Lower leg skin (tissue), 4 donors: ENCODE measurements at places on chromosomes 1 and 21.

DNA sequence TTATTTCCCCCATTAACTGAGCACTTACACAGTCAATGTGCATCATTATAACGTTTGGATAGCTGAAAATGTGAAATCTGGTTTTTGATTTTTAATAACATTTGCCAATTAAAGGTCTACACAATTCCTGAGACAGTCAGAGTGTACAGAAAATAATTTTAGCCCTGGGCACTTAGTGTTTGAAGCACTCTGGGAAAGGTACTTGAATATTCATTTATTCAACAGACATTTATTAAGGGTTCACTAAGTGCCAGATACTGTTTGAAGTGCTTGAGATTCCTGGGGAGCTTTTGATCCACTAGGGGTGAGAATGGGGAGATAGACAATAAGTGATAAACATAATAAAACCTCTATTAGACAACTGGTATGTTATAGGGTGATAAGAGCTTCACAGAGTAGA is 141.8 kb downstream of the DISC1 start:
- no peak for DNase-seq

DNA sequence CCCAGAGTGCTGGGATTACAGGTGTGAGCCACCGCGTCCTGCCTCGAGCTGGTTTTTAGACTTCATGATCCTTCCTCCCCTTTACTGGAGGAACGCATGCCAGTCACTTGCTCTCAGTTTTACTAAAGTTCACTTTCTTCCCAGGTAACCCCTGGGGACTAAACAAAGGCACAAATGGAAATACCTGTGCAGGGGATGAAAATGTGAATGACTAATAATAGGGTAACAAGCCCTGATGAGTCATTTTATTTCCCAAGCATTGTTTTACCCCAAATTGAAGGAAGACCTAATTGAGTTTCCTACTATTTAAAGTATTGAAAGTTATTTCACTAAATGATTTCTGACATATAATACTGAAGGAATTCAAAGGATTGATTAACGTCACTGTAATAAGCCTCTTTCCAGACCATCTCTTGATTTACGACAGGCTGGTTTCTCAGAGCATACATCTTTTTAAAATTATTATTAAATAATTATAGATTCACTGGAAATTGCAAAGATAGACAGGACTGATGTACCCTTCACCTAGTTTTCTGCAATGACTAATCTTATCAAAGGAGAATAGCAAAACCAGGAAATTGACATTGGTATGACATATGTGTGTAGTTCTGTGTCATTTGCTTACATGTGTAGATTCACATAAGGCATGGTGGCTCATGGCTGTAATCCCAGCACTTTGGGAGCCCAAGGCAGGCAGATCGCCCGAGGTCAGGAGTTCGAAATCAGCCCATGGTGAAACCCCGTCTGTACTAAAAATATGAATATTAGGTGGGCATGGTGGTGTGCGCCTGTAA is 53.2 kb upstream of the SOD1 start:
- no peak for DNase-seq

GRCh38 chr1:114902343-114902742 is 47.7 kb downstream of the SYCP1 start:
- DNase-seq: no peak

DNA sequence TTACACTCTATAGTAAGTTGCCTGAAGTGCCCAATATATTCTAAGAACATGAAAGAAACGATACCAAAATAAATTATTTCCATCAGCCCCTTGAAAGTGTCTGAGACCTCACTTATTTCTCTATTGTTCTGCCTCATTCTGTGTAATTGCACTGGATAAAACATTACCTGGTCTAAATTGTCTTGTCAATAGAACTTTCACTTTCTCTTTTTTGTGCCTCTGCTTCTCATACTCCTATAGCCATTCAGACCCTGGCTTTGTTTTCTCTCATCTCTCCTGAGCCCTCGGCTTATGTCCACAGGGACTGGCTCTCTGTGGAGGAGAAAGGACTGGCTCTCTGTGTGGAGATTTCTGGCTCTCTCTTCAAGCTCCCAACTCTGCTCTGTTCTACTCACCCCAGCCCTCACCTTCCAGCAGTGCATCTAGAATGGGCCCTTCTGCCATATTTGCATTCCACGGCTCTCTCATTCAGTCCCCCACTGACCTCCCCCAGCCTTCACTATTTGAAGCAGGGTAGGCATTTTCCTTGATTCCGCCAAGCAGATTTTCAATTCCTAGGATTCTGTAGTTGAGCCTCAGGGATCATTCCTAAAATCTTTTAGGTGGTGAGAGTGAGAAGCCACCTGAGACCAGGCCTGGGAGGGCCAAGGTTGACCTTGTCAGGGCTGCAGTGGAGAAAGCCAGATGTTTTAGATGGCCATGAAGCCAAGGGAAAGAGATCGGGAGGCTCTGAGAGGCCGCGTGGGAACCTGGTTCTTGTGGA is 15.9 kb upstream of the GALNT2 start:
- DNase-seq: no peak

GRCh38 chr1:61300899-61301298 is 218.5 kb downstream of the NFIA start:
- no peak for DNase-seq

GRCh38 chr1:234970731-234971476 is 157.7 kb downstream of the TOMM20 start:
- peak; percentile 94 for DNase-seq

- DNase-seq: no peak
Measured at GRCh38 chr1:244758708-244759107, 76.8 kb upstream of the COX20 start.

DNA sequence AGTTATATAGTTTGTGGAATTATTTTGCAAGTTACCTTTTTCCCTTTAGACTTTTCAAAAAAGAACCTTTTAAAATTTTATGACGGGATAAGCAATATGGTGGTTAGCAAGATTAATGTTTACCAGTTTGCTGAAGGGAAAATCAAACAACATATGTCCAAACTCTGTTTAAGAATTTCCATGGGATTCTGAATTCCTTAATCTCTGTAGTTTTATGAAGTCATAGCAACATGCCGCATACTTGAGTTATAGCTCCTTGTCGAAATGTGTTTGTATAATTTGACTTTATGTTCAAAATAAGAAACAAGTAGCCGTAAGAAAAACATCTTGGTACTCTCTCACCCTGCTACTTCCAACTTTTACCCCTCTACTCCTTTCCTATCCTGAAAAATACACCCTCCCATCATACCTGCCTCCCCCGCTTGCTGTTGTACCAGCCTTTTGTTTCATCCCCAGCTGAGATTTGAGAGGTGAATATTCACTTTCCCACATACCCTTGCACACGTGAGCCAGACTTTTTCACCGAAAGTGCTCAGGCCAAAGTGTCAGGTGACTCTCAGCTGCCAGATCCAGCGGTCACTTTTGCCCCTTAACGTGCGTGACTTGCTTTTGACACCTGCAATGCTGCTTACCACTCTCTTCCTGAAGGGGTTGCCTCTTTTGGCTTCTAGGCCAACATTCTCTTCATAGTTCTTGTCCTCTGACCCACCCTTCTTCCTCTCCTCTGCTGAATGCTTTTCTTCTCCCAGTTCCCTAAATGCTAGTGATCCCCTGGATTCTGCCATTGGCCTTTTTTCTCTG is 83.5 kb upstream of the ZNF326 start:
- no peak for DNase-seq

DNA sequence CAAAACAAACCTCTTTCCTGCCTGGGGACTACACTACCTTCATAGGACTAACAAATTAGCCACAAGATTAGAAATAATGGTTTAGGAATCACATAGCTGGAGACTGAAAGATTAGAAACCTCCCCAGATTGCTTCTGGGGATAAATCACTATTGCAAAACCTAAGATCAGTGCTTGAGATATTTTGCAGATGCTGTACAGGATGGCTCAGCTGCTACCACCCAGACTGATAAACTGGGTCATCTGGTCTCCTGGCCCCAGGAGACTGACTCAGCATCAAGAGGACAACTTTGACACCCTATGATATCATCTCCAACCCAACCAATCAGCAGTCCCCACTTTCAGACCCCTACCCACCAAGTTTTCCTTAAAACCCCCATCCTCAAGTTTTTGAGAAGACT is 137.0 kb downstream of the LRRC53 start:
- DNase-seq: no peak

DNA sequence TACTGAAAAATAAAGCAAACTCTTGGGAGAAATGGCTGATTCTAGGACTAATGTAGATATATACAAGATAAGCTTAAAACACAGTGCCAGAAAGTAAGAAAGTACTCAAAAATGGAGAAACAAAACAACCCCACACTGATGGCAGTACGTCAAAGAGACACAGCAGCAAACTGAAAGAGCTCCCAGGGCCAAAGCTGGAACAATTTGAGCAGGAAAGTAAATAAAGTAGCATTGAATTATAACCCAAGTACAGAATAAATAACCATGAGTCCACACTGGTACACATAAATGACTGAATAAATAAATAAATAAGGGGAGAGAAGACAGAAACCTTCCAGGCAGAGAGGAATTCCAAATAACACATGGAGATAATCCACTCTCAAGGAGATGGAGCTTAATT is 120.9 kb downstream of the GLUL start:
- DNase-seq: no peak
